Right ventricle myocardium superior (tissue), 1 donor: ENCODE measurements at places on chromosomes 7 and 10. TPM values are rescaled to one million over a fixed set of nuclear protein-coding genes. Genes with fewer than 3 reads are reported as not detected.

The HYAL4 gene
- total RNA-seq: not detected

The HTR7 gene
- total RNA-seq: 0.16 TPM

The CDNF gene
- total RNA-seq: 2.3 TPM

GRCh38 chr7:43906331-43907010 is at the start of gene URGCP:
Gene URGCP (minus strand): TSS chr7:43906596. CDS start chr7:43906575, 21 bp downstream.
- peak; percentile 74 for DNase-seq

The SPDYE2 gene
- total RNA-seq: not detected

- no peak for DNase-seq
Observed at GRCh38 chr7:8590791-8591190, 157.4 kb downstream of the NXPH1 start.

DNA sequence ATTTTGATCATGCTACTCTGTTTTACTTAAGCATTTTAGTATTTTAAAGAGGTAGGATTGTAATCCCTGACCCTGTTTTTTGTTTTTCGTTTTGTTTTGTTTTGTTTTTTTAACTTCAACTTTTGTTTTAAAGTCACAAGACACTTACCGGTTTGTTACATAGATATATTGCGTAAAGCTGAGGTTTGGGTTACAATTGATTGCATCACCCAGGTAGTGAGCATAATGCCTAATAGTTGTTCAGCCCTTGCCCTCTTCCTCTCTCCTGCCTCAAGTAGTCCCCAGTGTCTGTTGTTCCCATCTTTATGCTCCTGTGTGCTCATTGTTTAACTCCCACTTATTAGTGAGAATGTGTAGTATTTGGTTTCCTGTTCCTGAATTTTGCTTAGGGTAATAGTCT is 93.1 kb upstream of the TEX47 start:
- DNase-seq: no peak

- DNase-seq: no peak
Observed at GRCh38 chr10:88313878-88314277, 269.2 kb downstream of the RNLS start.
